Bone marrow (tissue), 2 donors: ENCODE measurements at places on chromosomes 16 and 17.

DNA sequence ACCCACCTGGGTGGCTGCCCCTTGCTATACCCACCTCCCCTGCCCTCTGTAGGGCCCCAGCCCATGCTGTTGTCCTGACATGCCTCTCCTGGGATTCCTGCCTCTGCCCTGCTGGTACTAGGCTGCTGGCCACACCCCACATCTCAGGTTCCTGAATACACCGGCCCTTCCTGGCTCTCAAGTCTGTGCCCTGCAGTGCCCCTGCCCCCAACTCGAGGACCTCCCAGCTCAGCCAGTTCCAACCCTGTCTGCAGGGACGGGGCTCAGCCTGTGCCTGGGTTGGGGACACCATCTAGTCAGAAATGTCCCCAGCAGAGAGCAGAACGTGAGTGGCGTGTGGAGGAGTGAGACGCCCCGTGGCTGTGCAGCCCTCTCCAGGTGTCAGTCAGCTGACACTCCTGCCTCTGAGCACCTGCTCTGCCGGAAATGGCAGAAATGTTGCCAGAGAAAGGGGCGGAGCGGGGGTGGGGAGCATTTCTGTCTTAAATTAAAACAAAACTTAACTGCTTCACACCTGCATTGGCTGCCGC lies 28.7 kb downstream of the ACSF3 start:
- no peak for DNase-seq

GRCh38 chr17:35519439-35519838 lies 18.0 kb downstream of the SLFN12L start:
- no peak for DNase-seq

DNA sequence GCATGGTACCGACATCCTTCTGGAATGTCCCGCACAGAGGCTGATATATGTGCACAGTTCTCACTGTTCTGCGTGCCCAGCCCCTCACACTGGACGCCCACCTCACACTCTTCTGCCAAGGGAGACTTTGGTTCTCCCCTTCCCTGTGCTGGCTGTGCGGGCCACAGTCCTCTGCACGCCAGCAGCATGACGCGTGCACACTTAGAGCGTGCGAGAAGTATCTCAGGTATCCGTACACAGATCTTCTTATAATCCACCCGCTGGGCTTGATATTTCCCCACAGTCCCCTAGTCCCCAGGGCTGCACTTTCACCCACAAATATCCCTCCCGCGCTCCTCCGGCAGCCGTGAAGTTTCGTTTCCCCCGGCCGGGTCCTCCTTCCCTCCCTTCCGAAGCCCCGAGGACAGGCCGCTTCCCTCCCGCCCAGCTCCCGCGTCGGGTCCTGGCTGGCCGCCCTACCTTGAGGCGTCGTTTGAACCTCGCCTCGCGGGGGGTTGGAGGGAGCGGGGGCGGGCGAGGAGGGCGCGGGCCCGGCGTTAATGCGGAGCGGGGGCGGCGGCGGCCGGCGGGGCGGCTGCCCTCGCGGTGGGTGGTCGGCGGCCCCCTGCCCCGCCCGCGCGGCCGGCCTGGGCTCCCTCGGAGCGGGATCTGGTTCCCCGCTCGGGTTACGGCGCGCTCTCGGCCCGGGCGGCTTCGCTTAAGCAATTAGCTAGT lies 5.0 kb upstream of the FOXF1 start:
- DNase-seq: no peak

GRCh38 chr17:74868251-74868907 lies 4.4 kb downstream of the FDXR start:
- DNase-seq: no peak

DNA sequence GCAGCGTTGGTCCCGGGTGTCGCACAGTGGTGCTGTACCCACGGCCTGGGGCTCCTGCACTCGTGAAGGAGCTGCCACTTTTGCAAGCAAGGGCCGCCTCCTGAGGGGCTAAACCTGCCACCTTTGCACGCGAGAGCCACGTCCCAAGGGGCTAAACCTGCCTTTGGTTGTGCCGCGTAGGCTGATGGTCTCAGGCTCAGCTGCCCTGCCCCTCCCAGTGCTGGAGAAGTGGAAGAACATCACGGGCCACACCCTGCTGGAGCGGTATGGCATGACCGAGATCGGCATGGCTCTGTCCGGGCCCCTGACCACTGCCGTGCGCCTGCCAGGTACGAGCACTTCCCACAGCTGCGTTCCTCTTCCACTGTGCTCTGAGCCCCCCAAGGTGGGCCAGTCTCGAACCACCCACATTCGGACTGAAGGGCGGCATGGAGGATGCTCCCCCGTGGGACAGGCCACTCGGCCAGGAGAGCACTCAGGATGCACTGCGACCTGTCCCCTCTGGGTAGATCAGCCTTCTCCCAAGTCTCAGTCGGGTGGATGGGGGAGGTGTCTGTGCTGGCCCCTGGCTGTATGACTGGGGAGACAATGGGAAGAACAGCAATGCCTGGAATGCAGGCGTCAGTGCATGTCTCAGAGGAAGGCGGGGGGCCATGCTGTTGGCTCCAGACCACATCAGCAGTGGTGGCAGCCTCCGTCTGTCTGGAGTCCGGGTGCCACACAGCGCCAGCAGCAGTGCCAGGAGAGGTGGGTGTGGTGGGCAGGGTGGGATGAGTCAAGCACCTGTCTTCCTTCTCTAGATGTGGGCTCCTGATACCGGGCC lies 20.7 kb downstream of the ACSF3 start:
- no peak for DNase-seq

- DNase-seq: no peak
Measured at GRCh38 chr17:12634789-12635414, 30.8 kb upstream of the MYOCD start.

DNA sequence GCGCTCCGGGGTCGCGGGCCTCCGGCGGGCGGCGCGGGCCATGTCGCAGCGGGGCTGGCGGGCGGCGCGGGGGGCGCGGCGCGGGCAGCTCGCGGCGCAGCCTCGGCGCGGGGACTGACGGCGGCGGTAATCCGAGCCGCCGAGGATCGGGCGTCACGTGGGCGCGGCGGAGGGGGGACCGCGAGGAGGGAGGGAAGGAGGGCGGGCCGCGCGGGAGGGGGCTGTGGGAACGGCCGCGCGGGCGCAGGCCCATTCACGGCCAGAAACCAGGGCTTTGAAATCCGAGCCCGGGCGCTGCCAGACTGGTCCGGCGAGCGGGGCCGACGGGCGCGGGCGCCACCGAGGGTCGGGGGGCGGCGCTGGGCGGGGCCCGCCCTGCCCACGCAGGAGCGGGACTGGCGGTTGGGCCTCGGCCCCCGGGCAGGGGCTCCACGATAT lies at the start of gene MTSS2:
Gene MTSS2 (minus strand): TSS at position 116 of the 438 bp plus-strand sequence. CDS start 262 bp downstream, outside the sequence.
- DNase-seq: no peak

- DNase-seq: no peak
Measured at GRCh38 chr16:57629516-57630406, 1.3 kb downstream of the ADGRG1 start.

GRCh38 chr17:72515291-72516065 lies 394.7 kb downstream of the SOX9 start:
- no peak for DNase-seq

DNA sequence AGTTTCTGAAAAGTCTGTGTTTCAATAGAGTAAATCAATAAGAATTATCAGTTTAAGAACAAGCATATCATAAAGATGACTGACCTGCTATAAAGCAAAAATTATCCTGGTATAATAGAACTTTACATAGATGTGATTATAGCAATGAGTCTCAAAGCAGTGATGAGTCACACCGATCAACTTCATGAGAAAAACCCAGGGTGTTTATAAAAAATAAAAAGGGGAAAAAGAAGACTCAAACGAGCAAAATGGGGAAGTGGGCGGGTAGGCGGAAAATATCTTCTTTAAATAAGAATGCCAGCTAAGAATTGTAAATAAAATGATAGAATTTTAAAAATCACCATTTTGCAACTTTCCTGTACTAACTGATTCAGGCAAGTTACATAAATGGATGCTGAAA lies 46.8 kb downstream of the BRIP1 start:
- no peak for DNase-seq

DNA sequence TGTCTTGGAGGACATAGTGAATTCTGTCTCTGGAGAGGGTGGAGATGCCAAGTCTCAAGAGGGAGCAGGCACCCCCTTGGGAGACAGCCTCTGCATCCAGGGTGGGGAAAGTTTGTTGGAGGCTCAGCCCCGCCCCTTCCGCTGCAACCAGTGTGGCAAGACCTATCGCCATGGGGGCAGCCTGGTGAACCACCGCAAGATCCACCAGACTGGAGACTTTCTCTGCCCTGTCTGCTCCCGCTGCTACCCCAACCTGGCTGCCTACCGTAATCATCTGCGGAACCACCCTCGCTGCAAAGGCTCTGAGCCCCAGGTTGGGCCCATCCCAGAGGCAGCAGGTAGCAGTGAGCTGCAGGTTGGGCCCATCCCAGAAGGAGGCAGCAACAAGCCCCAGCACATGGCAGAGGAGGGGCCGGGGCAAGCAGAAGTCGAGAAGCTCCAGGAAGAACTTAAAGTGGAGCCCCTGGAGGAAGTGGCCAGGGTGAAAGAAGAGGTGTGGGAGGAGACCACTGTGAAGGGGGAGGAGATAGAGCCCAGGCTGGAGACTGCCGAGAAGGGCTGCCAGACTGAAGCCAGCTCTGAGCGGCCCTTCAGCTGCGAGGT lies 5.2 kb downstream of the ZNF646 start:
- no peak for DNase-seq
